Motor neuron (in vitro differentiated cells): ENCODE measurements at places on chromosomes 16 and 17. TPM values are rescaled to one million over a fixed set of nuclear protein-coding genes. Genes with fewer than 3 reads are reported as not detected.

Gene PLA2G10
- total RNA-seq: 0.53 TPM in 1 of 2 replicates, not detected in the other

- ATAC-seq: no peak
Observed at GRCh38 chr17:7237761-7238419, 1.4 kb downstream of the PHF23 start.

Gene MARF1
- 14.6 and 17.5 TPM in 2 replicates for total RNA-seq

- ATAC-seq: no peak
Observed at GRCh38 chr16:87615621-87616041, 13.3 kb downstream of the JPH3 start.

Gene ZNF689
- total RNA-seq: 12.5 and 13.6 TPM in 2 replicates

DNA sequence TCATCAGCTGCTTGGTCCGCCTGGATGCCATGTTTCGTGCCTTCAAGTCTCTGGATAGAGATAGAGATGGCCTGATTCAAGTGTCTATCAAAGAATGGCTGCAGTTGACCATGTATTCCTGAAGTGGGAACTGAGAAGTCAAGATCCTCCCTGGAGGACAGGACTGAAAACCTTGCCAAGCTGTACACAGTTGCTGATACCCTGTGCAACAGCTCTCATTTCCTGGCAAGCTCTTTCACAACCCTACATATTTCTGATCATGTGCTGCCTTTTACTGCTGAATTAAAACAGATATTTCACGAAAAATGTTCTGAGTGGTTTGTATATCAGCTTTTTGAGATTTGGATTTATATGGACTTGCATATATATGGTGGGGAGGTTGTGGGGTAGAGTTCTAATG is 898 bp downstream of the CAPNS2 start:
- no peak for ATAC-seq
